ENCODE measurements at places on chromosomes 1 and 21. TPM values are rescaled to one million over a fixed set of nuclear protein-coding genes. Genes with fewer than 3 reads are reported as not detected.
A peak's percentile ranks its signal among the peaks of the same experiment; 100 is the strongest.

Gene PDE4B
- total RNA-seq = 1.2 TPM

DNA sequence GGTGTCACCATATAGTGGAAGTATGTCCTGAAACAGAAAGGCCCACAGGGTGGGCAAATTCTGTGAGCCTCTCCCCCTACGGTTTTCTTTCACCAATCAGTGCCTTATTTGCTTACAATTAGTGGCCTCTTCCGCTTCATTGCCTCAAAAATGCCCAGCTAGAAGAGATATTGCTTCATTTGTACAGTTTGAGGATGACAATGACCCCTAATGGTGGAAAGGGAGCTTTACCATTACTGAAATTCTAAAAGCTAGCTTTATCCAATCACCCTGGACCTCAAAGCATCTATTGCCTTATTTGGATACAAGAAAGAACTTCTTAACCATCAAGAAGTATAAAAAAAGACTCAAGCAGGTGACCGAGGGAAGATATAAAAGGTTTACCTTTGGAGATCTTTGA is 49.6 kb downstream of the LRRC71 start:
- no peak for DNase-seq
- H3K4me3 ChIP-seq = no peak overlapping the region
- H3K27me3 ChIP-seq = no peaks in the 10 kb centered on the region
- H3K27ac ChIP-seq = no peak overlapping the region

DNA sequence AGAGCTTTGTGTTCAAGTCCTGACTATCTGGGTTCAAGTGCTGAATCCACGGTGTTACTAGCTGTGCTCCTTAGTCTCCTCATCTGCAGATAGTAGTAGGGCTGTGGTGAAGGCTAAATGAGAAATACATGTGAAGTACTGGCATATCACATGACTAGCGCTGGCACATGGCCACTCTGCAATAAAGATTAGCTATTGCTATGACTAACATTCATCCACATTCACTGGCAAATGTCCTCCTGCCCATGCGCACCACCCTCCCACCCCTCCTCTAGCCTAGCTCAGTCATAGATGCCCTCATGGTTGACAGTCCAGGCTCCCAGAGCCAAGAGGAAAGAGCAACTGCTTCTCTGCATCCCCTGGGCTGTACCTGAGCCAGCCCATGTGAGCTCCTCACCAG is 8.5 kb upstream of the COL8A2 start:
- H3K27ac ChIP-seq = no peak overlapping the region
- 0 out of 2 replicates have a peak, but pooled peaks cover 5% of the 10 kb centered on the region for H3K4me1 ChIP-seq
- DNase-seq = no peak
- H3K4me3 ChIP-seq = no peak overlapping the region
- peaks cover 8% of the 10 kb centered on the region for H3K36me3 ChIP-seq

DNA sequence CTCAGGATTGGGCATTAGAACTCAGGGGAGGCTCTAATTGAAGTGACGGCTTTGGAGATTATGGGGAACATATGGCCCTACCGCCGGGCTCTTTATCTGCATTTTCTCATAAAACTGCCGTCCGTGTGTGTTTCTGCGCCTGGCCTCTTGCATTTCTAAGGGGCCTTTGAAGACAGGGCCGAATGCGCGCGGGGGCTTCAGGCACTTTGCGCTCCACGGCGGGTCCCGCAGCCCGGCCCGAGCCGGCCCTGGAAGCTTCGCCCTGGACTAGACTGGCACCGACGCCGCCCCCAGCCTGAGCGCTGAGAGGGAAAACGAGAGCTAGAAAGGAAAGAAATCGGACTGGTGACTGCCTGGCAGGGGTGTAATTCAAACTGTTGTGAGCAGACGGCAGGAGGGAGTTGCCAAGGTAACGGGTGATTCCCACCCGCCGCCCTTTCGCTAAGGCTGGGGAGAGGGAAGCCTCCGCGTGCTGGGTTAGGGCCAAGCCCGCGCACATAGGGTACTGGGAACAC is 120.7 kb downstream of the LMX1A start:
- H3K4me3 ChIP-seq = no peak overlapping the region
- H3K4me1 ChIP-seq = peaks cover 17% of the 10 kb centered on the region
- no peaks in the 10 kb centered on the region for H3K27me3 ChIP-seq
- H3K27ac ChIP-seq = no peak overlapping the region

DNA sequence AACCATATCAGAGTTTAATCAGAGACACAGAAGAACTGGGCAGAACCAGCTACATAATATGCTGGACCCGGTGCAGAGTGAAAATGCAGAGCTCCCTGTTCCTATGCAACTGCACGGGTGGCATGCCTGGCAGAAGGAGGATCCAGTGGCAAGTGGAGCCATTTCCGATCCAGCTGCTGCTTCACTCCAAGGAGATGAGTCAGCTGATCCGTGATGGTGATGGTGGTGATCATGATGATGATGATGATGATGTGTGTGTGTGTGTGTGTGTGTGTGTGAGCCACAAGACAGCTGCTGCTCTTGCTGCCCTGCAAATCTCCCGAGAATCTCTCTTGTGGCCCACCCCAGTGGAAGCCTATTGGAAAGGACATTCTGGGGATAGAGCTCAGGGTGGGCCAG is 133.0 kb downstream of the URB2 start:
- H3K4me1 ChIP-seq = peaks cover 34% of the 10 kb centered on the region
- H3K27me3 ChIP-seq = no peaks in the 10 kb centered on the region
- no peak overlapping the region for H3K4me3 ChIP-seq
- no peaks in the 10 kb centered on the region for H3K36me3 ChIP-seq

- DNase-seq = no peak
- peaks cover 56% of the 10 kb centered on the region for H3K36me3 ChIP-seq
- H3K27me3 ChIP-seq = no peaks in the 10 kb centered on the region
- no peak overlapping the region for H3K27ac ChIP-seq
- no peak overlapping the region for H3K4me3 ChIP-seq
Observed at GRCh38 chr1:233675893-233676292, 62.0 kb downstream of the KCNK1 start.

DNA sequence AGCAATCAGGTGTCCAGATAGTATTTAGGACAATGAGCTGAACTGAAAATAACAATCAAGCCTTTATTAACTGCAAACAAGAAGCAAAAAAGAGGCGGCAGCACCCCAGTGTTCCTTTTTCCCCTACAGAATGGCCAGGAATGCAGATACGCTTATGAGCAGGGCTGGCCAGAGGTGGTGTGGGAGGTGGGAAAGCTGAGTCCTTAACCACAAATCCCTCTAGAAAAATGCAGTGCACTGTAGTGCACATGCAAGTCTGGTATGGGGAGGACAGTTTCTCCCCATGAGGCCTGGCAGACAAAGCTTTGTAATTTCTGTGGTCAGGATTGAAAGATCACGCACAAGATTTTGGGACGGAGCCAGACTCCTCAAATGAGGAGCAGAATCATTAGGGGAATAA is 10.7 kb upstream of the IFNAR1 start:
- no peaks in the 10 kb centered on the region for H3K4me1 ChIP-seq
- no peak overlapping the region for H3K27ac ChIP-seq
- no peak overlapping the region for H3K4me3 ChIP-seq
- H3K36me3 ChIP-seq = no peaks in the 10 kb centered on the region

GRCh38 chr1:208048904-208049303 is 138.0 kb upstream of the CD34 start:
- no peak overlapping the region for H3K4me3 ChIP-seq
- no peaks in the 10 kb centered on the region for H3K36me3 ChIP-seq
- peak overlapping the region; percentile 52 for H3K27ac ChIP-seq
- DNase-seq = peak; percentile 93
- H3K27me3 ChIP-seq = no peaks in the 10 kb centered on the region

GRCh38 chr1:92989936-92990583 is 28.8 kb upstream of the DIPK1A start:
- no peak overlapping the region for H3K4me3 ChIP-seq
- no peaks in the 10 kb centered on the region for H3K36me3 ChIP-seq
- H3K27ac ChIP-seq = peak overlapping the region; percentile 60

GRCh38 chr1:45913731-45914501 is 110.5 kb downstream of the MAST2 start:
- H3K4me1 ChIP-seq = no peaks in the 10 kb centered on the region
- no peaks in the 10 kb centered on the region for H3K27me3 ChIP-seq
- DNase-seq = no peak
- H3K27ac ChIP-seq = no peak overlapping the region
- no peak overlapping the region for H3K4me3 ChIP-seq

DNA sequence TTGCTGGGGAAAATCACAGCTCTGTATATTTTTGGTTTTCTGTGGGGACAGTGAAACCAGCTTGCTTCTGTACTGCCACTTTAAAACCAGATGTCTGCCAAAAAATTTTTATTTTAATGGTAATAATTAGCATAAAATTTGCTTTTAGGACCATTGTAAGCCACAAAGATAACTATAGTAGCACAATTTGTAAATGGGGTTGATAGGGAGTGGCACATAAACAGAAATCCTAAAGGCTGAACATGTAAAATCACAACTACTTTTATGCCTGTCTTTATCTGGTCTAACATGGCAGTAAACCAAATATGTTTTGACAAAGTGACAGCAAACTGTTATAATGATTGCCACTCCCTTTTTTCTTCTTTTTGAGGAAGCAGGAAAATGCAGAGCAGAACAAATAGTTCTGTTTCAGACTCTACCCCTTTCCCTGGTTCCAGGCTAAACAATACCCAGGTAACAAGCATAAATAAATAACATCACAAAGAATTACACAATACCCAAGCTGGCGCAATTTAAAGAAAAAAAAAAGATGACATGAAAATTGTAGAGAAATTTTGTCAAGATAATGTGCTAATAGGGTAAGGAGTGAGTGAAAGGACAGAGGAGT is 24.0 kb upstream of the CCDC181 start:
- no peak for DNase-seq
- H3K4me1 ChIP-seq = 0 out of 2 replicates have a peak, but pooled peaks cover 5% of the 10 kb centered on the region
- no peaks in the 10 kb centered on the region for H3K27me3 ChIP-seq
- no peaks in the 10 kb centered on the region for H3K36me3 ChIP-seq

GRCh38 chr1:87226341-87226760 is 102.3 kb upstream of the LMO4 start:
- DNase-seq = peak; percentile 84
- H3K4me3 ChIP-seq = 0 out of 2 replicates have a peak overlapping the region, but pooled peaks have one; percentile 10
- peak overlapping the region; percentile 90 for H3K27ac ChIP-seq
- H3K36me3 ChIP-seq = no peaks in the 10 kb centered on the region

Gene FAM163A
- not detected for total RNA-seq

- no peaks in the 10 kb centered on the region for H3K4me1 ChIP-seq
- H3K27ac ChIP-seq = no peak overlapping the region
- no peak overlapping the region for H3K4me3 ChIP-seq
- no peaks in the 10 kb centered on the region for H3K27me3 ChIP-seq
- H3K36me3 ChIP-seq = peaks cover under 1% of the 10 kb centered on the region
Observed at GRCh38 chr1:32115496-32115895, 7.6 kb downstream of the KPNA6 start.

Gene GJC2
- 3.4 TPM for total RNA-seq

GRCh38 chr1:2226525-2227345 is 1.4 kb upstream of the SKI start:
- DNase-seq = no peak
- peak overlapping the region; percentile 72 for H3K27ac ChIP-seq
- H3K27me3 ChIP-seq = no peaks in the 10 kb centered on the region
- H3K4me1 ChIP-seq = peaks cover 4% of the 10 kb centered on the region

- no peak overlapping the region for H3K4me3 ChIP-seq
- no peak for DNase-seq
- no peaks in the 10 kb centered on the region for H3K36me3 ChIP-seq
- H3K27me3 ChIP-seq = no peaks in the 10 kb centered on the region
Observed at GRCh38 chr1:185463433-185463832, 146.4 kb upstream of the IVNS1ABP start.

- no peak for DNase-seq
- no peaks in the 10 kb centered on the region for H3K27me3 ChIP-seq
- no peak overlapping the region for H3K27ac ChIP-seq
- no peak overlapping the region for H3K4me3 ChIP-seq
- no peaks in the 10 kb centered on the region for H3K36me3 ChIP-seq
Observed at GRCh38 chr1:174839211-174839610, 160.5 kb upstream of the CACYBP start.

Gene CHI3L2
- total RNA-seq = not detected

- no peaks in the 10 kb centered on the region for H3K4me1 ChIP-seq
- H3K4me3 ChIP-seq = no peak overlapping the region
- no peak overlapping the region for H3K27ac ChIP-seq
- H3K27me3 ChIP-seq = no peaks in the 10 kb centered on the region
Observed at GRCh38 chr1:158833264-158833663, 2.1 kb downstream of the MNDA start.

DNA sequence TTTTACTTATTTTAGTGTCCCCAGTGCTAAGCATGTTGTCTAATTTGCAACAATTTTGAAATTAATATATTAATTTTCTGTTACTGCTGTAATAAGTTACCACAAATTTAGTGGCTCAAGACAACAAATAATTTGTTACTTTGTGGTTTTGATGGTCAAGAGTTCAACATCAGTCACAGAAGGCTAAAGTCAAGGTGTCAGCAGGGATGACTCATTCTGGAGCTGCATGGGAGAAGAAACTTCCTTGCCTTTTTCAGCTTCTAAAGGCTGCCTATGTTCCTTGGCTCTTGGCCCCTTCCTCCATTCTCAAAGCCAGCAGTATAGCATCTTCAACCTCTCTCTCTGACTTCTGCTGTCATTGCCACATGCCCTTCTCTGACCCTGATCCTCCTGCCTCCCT is 271.8 kb downstream of the HLX start:
- no peak overlapping the region for H3K27ac ChIP-seq
- no peak for DNase-seq
- H3K36me3 ChIP-seq = no peaks in the 10 kb centered on the region
- no peaks in the 10 kb centered on the region for H3K27me3 ChIP-seq

- no peaks in the 10 kb centered on the region for H3K36me3 ChIP-seq
- H3K4me3 ChIP-seq = no peak overlapping the region
- DNase-seq = no peak
- H3K27ac ChIP-seq = no peak overlapping the region
- no peaks in the 10 kb centered on the region for H3K4me1 ChIP-seq
- H3K27me3 ChIP-seq = no peaks in the 10 kb centered on the region
Observed at GRCh38 chr1:64192290-64192689, 11.1 kb upstream of the UBE2U start.

DNA sequence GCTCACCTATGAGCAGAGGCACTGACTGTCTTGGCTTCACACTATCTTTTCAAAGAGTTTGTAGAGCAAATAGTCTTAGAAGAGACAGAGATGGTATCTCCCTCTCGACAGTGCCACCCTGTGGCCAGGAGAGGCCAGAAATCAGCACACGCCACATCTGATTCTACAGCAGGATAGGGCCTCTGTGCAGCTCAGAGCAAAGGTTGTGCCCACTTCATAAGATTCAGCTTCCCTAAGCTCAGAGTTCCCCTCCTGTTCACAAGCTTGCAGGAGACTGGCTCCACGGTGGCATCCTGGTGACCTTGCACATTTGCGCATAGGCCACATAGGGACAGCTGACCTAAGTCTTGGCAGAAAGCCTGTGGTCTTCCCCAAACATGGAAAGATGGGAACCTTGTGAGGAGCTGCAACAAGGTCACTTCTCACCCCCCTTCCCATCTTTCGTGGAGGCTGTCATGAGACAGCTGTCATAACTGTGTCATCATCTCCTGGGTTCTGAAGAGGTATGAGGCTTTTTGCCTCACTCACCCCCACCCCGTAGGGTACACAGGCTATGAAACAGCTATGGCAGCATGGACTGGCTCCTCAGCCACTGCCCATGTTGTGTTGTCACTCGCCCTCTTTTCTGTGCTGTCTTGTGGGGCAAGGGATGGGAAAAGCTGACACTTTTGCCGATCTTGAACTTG is 3.0 kb downstream of the ITLN2 start:
- no peaks in the 10 kb centered on the region for H3K4me1 ChIP-seq
- H3K36me3 ChIP-seq = no peaks in the 10 kb centered on the region
- H3K4me3 ChIP-seq = no peak overlapping the region

- no peak overlapping the region for H3K27ac ChIP-seq
- H3K36me3 ChIP-seq = no peaks in the 10 kb centered on the region
- no peak for DNase-seq
- no peaks in the 10 kb centered on the region for H3K4me1 ChIP-seq
Observed at GRCh38 chr1:205598841-205599668, 32.8 kb downstream of the ELK4 start.

- no peak overlapping the region for H3K27ac ChIP-seq
- no peaks in the 10 kb centered on the region for H3K4me1 ChIP-seq
- H3K4me3 ChIP-seq = no peak overlapping the region
Observed at GRCh38 chr1:17735793-17736192, 19.3 kb upstream of the ACTL8 start.
